H7 (cell line): ENCODE measurements at places on chromosomes 7 and 10. TPM values are rescaled to one million over a fixed set of nuclear protein-coding genes. Genes with fewer than 3 reads are reported as not detected.

The THNSL1 gene
- 5.9 and 8.9 TPM in 2 replicates for total RNA-seq

The CYP17A1 gene
- not detected in 2 replicates for total RNA-seq

The OR13A1 gene
- total RNA-seq = not detected in 2 replicates

The ASAH2 gene
- 0.59 and 4.4 TPM in 2 replicates for total RNA-seq

The SLC18A3 gene
- not detected in 2 replicates for total RNA-seq

DNA sequence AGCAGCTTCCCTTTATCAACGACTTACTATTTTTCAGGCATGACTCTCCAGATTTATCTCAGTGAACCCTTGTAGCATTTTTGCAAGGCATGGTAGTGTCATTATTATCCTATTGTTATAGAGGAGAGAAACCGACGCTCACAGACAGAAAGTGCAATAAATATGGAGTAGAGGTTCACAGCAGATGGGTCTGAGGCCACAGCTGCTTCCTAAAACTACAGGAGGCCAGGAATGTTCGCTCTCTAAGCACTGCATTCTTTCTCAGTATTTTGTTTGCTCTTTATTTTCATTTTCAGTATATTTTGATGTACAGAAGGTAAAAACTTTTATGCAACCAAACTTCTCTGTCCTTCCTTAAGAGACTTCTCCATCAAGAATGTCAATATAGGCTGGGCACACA lies 4.5 kb upstream of the AEBP1 start:
- DNase-seq = no peak

GRCh38 chr10:52668024-52668423 lies 104.6 kb downstream of the MBL2 start:
- DNase-seq = no peak

DNA sequence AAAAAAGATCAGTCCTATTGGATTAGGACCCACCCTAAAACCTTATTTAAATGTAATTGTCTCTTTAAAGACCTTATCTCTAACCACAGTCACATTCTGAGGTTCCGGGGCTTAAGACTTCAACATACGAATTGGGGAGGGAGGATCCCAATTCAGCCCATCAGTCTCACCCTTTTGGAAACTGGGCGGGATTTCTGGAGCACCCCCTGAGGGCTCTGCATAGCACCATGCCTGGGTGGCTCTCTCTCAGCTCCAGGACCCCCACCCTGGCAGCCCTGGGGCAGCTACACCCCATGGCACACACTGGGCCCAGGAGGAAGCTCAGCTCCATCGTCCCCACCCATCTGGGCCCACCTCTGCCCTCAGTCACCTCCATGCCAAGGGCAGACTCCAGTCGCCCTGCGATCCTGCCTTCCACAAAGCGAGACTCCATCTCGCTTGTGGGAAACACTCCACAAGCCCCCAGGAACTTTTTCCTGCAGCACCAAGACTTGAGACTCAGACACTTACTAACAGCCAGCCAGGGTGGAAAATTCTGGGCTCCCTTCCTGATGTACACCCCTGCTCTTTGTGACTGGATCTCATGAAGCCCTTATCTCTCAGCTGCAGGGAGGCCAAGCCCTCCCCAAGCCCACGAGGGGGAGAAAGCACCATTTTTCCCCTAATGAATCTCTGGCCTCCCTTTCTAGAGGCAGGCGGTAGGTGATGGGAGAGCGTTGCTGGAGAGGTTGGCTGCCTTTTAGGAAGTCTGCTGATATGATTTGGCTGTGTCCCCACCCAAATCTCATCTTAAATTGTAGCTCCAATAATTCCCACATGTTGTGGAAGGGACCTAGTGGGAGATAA lies 90.8 kb upstream of the KDM7A start:
- DNase-seq = no peak

- no peak for DNase-seq
Measured at GRCh38 chr10:102804382-102805055, 32.7 kb downstream of the CYP17A1 start.

DNA sequence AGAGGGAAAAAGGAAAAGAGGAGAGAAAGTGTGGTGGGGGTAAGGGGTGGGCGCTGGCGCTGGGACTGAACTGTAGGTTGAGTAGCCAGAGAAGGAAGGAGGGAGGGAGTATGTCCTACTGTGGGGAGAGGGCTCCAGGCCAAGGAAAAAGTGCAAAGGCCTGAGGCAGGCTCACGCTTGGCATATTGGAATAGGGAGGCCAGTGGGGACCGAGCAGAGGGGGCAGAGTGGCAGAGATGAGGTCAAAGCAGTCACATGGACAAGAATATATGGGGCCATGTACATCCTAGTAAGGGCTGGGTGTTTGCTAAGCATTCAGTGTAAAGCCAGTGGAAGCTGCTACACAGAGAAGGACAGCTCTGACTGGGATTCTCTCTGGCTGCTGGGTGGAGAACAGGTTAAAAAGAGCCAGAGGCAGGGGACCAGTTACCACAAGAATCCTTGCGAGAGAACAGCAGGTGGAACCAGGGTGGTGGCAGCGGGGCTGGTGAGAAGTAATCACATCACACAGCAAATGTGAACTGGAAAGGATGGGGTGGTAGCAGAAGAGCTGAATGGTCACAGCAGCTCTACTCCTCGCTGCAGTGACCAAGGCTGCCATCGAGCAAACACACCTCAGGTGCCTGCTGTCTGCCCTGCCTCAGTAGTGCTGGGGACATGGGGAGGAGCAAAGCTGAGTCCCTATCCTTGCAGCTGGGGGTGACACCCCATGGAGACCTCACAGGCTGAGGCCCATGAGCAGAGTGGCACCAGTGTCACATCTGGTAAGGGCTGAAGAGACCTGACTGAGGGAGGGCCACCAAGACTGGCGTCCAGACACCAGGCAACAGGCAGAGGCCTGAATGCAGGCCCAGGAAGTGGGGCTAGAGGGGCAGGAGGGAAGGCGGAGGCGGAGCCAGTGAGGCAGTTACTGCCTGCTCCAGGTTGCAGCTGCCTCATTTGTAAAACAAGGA lies 39.5 kb downstream of the FAM53B start:
- DNase-seq = peak; percentile 82

DNA sequence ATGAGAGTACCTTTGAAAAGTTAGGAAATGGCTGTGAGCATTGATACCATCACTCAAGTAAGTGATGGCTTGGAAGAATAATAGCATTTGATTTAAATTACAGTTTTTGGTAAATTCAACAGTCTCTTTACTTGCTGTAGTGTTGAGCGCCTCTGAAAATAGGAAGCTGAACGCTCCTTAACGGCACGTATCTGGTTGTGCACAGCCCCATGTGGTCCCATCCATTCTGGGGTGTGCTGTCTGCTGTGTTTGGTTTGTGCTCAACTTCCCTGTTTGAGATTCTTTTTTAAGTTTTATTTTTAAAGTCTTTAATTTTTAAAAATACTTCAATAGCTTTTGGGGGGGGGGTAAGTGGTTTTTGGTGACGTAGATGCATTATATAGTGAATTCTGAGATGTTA lies 51.5 kb downstream of the DNAJB6 start:
- DNase-seq = no peak

DNA sequence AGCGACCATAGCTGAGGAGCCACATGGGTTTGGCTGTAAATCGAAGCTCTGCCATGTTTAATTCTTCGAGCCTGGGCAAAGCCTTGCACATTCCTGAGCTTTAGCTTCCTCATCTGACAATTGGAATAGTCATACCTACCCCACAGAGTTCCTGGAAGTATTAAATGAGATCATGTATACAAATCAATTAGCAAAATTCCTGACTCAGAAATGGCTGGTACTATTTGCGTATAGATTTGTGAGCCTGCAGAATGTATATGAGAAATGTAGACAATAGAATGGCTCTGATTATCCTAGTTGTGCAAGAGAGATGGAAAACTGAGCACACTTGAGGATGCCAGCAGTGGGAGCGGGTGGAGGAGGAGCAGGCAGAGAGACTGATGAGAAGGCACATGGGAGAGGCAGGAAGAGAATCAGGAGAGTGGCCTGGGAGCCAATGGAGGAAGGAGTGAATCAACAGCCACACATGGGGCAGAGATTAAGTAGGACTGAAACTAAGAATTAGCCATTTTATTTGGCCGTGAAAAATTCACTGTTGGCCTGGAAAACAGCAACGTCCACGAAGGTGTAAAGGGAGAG lies 128.0 kb upstream of the C1GALT1 start:
- DNase-seq = no peak

- DNase-seq = no peak
Measured at GRCh38 chr7:128989961-128990360, 52.2 kb downstream of the IRF5 start.

GRCh38 chr7:99008181-99008631 lies 129.9 kb downstream of the TRRAP start:
- peak; percentile 31 for DNase-seq

DNA sequence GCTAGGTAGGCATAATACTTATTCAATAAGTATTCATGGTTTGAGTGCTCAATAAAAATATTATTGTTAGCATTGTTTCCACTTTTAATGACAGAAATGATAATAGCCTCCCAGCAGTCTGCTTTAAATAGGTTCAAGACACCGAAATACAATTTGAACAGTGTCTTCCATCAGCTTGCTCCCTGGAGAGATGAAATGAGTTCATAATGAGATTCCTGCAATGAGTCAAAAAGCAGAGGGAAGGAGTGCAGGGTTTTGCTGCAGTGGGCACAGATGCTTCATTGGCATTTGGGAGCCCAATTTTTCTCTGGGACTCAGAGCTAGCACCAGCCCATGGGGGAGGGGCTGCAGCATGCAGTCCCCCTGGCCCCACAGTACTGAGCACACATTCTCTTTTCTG lies 32.6 kb upstream of the CHCHD3 start:
- no peak for DNase-seq

GRCh38 chr10:501596-501995 lies 187.9 kb downstream of the DIP2C start:
- no peak for DNase-seq

GRCh38 chr7:122363144-122363543 lies 58.6 kb upstream of the FEZF1 start:
- no peak for DNase-seq

DNA sequence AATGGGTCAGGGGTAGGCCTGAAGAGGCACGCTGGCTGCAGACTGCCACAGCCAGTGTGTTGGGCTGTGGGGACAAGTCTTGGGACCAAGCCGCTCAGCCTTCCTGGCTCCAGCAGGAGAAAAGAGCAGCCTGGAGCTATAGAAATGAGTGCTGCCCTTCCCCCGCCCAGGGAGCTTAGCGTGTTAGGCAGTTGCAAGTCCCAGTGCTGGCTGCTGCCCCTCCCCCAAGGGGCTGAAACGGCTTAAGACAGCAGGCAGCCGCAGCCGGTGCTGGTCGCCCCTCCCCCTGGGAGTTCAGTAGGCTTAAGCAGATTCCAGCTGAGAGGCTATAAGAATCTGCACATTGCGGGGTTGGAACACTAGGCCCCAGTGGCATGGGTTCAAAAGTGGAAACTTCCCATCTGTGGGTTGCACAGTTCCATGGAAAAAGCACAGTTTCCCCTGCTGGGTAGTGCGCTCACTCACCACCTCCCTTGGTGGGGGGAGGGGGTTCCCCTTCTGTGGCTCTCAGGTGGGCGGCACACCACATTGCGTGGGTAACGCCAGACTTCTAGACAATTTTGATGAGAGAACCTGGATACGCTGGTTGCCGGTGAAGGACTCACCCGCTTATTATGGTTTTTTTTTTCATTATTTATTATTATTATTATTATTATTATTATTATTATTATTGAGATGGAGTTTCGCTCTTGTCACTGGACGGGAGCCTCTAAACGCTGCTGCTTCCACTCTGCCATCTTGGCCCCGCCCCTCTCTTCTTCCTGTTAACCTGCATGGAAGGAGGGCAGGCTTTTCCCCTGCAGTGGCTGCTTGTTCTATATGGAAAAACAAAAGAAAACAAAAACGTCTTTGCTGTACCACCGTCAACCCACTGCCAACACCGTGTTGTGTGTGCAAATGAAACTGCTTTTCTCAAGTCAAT lies 151.1 kb downstream of the CXCL12 start:
- DNase-seq = peak; percentile 48

DNA sequence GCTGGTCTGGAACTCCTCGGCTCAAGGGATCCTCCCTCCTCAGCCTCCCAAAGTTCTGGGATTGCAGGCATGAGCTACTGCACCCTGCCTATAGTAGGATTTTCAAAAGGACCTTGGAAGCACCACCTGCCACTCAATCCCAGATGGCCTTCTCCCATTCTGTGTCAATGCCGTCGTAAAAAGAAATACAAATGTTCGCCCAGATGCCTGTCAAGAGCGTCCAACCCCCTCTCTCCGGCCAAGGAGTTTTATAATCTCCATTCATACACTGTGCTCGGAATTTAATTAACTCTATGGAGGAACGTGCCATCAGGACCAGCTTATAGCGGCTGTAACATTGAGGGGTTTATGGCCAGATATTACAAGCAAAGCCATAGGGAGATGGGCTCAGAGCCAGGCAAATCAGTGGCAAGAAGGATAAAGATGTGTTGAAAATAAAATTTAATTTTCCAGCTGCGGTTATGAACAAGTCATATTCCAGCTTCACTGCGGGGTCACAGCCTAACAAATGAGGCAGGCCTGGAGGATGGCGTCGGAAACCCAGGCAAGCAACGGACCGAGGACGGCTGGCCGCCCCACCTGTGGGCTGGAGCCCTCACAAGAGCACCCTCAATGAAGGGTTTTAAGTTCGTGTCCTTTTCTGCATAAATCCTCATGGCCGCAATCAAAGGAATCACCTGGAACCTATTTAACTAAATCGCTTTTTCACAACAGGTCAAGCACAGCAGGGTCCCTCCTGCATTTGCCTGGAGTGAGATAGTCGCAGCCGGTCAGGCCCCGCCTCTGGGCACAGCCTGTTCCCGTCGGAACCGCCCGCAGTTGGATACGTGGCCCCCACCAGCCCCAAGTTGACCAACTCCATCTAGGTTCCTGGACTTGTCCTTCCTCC lies 374.5 kb upstream of the FOXK1 start:
- DNase-seq = peak; percentile 83

GRCh38 chr7:32150589-32150988 lies 80.4 kb upstream of the PDE1C start:
- peak; percentile 7 for DNase-seq

DNA sequence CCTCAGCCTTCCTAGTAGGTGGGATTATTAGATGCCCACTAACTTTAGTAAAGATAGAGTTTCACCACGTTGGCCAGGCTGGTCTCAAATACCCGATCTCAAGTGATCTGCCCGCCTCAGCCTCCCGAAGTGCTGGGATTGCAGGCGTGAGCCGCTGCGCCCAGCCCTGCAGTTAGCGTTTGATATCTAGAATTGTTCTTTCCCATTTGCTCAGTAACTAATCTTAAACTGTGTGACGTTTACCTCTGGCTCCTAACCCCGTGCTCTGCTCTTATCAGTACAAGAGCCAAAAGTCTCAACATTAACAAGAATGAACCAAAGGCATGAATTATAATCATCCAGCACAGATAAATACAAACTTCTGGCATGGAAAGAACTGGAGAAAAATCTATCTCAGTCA lies 47.4 kb downstream of the IGF2BP3 start:
- no peak for DNase-seq

- DNase-seq = no peak
Measured at GRCh38 chr7:74258639-74259038, 4.4 kb upstream of the RFC2 start.
